Anterior cingulate cortex (tissue), 58 donors: ENCODE measurements at places on chromosomes 7 and 10.

GRCh38 chr7:144622745-144623144 is 213.1 kb downstream of the TPK1 start:
- DNase-seq, result no peak

- no peak for DNase-seq
Measured at GRCh38 chr7:129949292-129950133, 3.2 kb downstream of the UBE2H start.

DNA sequence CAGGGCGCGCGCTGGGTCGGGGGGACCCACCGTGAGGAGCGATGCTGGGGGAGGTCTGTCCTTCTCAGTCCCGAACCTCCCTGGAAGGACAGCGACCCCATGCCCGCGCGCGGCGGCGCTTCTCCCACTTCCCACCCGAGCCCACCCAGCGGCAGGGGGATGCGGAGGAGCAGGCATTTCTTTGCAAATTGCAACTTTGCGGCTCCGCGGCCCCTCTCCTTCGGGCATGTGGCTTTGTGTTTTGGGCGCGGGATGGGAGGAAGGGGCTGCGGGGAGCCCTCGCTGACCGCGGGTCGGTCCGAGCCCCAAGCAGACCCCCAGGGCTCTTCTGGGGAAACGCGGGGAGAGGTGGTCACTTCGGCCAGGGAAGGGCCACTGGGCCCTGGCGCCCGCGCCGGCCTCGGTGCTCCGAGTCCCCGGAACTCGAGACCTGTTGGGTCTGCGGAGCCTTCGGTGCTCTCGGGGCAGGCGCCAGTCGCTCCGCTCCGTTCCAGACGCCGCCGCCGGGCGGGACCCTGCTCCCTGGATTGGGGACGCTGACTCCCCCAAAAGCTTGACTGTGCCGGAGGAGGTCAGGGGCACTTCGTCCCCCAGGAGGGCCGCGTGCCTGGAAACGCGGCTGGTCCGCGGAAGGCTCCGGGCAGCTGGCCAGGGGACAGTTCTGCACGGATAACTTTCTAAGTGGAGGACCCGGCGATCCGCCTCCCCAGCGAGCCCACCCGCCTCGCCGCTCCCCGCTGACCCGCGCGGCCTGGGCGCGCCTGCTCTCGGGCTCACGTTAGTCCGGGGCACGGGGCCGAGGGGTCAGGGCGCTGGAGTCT is 164.2 kb upstream of the DPP6 start:
- no peak for DNase-seq

DNA sequence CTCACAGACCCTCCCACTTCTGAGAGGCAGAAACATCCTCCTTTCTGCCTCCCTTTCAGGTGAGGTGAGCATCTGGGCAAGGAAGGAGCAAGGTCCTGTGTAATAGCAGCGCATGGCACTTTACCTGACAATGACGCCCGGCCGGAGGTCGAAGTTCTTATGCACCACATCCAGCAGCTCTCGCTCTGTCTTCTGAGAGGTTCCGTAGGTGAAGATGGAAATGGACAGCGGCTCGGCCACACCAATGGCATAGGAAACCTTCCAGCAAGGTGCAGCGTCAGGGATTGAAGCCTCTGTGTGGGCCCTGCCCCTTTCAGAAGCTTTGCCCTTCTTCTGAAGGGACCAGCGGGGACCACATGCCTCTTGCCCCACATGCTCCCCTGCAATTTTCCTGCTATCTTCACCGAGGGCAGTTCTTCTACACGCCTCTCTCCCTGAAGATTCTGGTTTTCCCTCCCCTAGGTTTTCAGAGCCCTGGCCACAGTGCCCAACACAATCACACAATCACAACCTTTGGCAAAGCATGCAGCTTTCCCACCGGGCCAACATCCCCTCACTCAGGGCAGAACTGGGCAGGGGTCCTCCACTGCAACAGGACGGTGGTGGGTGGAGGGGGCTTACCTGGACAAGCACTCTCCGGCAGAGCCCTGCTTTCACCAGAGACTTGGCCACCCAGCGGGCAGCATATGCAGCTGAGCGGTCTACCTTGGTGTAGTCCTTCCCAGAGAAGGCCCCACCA is 14.9 kb downstream of the MAT1A start:
- DNase-seq, result no peak

DNA sequence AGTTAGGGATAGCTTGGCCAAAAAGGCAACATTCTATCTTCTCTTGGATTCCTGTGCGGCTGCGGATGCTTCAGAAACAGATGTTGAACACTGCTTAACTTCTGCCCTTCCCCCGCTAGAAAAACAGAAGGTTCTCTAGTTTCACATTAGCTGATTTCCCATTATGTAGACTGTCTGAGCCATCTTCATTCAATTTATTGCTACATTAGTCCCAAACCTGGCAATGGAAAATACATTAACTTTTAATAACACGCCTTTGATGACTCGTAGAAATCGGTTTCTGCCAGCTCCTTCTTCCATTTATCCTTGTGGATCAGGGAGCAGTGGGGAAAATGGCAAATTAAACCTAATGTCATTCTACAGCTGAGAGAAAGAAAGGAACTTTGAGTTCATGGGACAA is 119.9 kb downstream of the SLC16A9 start:
- DNase-seq, result no peak

GRCh38 chr7:105387508-105388355 is 989 bp downstream of the SRPK2 start:
- DNase-seq, result peak; percentile 52

DNA sequence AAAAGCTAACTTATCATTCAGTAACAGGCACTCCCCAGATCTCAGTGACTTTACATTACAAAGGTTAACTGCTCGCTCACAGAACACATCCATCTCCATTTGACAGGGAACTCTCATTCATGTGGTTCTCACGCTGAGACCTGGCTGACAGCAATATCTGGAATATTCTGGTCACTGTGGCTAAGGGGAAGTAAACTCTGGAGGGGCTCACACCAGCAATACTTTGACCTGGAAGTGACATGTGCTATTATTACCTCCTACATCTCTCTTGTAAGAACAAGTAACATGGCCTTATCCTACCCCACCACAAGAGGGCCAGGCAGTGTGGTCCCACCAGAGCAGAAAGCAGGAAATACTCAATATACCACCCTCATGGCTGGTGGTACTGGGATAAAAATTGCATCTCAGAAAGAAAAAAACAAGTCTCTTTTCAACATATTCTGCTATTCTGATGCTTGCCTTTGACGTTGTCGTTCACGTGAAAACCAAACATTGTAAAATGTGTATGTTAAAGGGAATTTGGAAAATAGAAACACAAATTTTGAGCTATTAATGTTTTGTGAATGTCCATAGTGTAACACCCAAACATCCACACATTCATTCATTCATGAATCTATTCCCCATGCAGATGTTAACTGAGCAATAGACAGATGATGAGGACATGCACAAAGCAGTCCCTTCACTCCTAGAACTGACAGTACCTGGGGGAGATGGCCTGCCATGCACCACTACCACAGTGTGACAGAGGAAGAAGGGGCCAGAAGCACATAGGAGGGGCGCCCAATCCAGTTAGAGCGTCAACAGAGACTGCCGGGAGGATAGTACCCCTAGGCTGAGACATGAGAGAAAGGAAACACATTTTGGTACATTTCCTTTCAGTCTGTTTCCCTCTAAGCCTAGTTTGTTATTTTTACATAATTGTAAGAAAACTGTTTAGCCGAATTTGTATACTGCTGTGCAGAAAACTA is 166.0 kb upstream of the SP4 start:
- no peak for DNase-seq

DNA sequence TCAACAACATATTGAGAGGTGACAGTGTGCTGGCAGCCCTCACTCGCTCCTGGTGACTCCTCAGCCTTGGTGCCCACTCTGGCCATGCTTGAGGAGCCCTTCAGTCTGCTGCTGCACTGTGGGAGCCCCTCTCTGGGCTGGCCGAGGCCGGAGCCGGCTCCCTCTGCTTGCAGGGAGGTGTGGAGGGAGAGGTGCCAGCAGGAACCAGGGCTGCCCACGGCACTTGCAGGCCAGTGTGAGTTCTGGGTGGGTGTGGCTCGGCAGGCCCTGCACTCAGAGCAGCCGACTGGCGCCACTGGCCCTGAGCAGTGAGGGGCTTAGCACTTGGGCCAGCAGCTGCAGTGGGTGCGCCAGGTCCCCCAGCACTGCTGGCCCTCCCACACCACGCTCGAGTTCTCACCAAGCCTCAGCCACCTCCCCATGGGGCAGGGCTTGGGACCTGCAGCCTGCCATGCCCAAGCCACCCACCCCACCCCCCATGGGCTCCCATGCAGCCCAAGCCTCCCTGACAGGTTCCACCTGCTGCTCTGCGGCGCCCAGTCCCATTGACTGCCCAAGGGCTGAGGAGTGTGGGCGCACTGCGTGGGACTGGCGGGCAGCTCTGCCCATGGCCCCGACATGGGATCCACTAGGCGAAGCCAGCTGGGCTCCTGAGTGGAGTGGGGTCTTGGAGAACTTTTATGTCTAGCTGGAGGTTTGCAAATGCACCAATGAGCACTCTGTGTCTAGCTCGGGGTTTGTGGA is 377.1 kb upstream of the ANKRD30A start:
- DNase-seq, result no peak

GRCh38 chr10:123930340-123931001 is 38.9 kb upstream of the CPXM2 start:
- DNase-seq, result no peak

DNA sequence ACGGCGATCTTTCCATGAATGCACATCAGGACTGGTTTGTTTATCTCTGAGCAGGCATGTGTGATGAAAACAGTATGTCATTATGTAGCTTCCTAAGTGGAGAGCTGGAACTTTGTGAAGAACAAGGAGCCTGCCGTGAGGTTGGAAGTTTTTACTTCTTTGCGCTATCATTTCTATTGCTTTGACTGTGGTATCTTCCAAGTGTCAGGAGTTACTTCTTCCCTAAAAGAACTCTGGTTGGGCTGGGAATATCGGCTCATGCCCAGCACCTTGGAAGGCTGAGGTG is 167.4 kb upstream of the AHR start:
- no peak for DNase-seq

DNA sequence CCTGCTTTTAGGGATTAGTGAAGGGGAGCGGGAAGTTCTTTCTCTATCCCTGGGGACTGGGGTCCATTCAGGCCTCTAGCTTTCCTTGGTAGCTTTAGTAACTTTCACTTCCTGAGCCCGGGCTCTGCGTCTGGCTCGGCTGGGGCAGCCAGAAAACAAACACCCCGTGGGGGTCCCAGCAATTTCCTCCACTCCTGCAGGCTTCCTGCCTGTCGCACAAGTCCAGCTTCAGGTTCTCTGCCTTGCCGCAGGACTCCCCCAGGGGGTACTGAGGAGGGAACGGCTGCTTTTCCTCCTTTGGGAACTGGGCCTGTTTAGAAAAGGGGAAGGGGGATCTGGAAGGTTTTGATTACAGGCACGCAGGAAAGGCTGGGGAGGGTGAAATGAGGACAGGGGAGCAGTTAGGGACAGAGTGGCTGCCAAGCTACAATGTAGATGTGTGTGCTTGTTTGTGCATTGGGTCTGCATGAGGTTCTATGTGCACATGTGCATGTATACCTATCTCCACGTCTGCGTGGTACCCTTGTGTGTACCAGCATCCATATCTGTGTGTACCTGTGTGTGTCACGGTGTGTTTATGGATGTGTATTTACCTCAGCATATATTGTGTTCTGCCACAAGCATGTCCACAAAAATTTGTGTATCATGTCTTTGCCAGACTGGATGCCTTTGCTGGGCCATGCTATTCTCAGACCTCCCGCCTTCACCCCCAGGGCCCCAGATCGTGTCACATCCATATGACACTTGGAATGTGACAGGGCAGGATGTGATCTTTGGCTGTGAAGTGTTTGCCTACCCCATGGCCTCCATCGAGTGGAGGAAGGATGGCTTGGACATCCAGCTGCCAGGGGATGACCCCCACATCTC is 2.0 kb downstream of the KAZALD1 start:
- no peak for DNase-seq

- no peak for DNase-seq
Measured at GRCh38 chr7:77960336-77960735, 161.8 kb downstream of the PHTF2 start.

DNA sequence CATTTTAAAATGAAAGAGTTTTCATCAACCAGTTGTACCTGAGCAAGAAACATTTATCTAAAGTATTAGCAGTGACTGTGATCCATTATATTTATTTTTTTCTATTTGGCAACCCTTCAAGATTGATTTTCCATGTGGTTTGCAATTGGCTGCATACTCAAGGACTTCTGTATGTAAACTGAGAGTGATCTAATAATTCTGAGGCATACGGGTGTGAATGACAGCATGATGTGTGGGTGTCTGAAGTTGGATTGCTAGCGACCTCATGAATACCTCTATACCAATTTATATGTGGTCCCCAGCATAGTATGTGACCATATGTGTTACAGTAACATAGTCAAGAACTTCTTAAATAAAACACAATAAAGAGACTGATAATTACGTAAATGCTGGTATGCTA is 8.2 kb upstream of the MPP7 start:
- DNase-seq, result no peak

GRCh38 chr7:158240801-158241200 is 346.8 kb downstream of the PTPRN2 start:
- no peak for DNase-seq

DNA sequence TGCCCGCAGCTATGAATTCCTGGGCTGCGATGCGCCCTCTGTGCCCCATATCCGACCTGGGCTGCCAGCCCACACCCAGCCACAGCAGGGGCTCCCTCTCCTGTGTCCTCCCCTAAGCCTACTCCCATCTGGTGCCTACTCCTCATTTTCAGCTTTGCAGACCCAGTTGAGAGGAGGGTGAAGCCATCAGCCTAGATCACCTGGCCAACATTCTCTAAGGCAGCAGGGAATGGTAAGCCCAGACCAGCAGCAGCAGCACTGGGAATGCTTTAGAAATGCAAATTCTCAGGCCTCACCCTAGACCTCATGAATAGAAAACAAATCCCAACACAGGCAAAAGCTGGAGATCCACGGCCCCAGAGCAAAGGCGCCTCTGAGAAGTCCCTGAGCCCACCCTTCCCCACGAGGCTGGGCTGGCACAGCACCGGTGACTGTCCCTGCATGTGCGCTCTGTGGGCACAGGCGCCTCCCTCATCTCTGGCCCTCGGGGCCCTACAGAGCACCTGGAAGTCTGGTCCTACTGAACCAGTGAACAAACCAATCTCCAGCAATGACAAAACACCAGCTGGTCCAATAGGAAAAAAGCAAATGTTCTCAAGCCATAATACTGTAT is 161.4 kb downstream of the GFRA1 start:
- no peak for DNase-seq

DNA sequence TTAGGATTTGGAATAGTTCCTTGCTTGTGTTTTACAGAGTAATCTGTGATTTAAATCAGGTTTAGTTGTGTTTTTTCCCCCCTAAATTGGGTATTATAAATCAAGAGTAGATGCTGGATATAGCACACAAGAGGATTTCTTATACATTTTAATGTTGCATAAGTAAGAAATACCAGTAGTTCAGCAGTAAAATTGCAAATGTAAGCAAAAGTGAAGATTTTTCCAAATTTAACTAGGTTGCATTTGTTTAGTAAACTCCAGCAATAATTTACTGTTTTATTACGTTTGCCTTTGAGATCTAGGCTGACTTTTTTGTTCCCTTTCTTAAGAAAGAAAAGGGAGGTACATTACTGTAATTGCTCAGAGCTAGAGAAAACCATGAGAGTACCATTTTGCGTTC is 207.3 kb downstream of the LRMDA start:
- DNase-seq, result no peak

- no peak for DNase-seq
Measured at GRCh38 chr10:129511086-129511485, 44.0 kb downstream of the MGMT start.
